ENCODE measurements at places on chromosomes 1 and 21. TPM values are rescaled to one million over a fixed set of nuclear protein-coding genes. Genes with fewer than 3 reads are reported as not detected.

DNA sequence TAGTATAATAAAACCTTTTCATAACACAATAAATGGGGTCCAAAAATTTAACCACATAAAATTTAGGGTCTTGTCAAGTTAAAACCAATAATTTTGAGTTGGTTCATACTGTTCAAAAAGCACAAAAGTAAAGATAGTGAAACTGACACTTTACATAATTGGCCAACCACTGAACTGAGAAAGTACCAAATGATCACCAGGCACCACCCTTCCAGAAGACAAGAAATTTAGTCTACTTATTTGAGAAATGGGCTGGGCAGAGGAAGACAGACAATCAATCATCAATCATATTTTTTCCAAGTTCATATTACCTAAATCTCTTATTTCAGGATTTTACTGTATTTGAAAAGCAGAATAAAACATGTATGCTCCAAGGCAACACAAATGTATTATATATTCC is 6.5 kb upstream of the GOLPH3L start:
- no peak for DNase-seq

DNA sequence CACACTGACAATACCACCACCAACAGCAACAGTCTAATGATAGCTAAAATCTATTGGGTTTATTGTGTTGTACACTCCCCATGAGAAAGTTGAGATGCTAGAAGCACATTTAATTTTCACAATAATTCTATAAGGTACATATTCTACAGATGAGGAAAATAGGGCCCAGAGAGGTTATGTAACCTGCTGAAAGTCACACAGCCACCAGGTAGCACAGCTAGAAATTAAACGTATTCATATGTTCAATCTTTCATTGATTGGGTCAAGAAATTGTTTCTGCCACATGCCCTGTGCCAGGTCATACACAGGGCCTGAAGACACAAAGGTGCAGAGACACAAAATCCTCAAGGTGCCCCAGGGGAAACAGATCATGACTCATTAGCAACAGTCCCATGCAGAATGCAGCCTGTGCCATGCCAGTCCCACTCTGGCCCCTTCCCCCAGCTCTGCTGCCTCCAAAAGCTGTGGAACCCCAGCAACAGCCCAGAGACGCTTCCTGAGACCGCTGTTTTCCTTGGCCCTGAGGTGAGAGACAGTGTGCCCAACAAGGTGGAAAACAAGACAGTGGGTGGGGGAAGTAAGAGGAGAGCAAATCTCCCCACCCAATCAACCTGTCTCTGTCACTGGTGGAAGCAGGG is 32.1 kb downstream of the GJA4 start:
- DNase-seq = no peak

DNA sequence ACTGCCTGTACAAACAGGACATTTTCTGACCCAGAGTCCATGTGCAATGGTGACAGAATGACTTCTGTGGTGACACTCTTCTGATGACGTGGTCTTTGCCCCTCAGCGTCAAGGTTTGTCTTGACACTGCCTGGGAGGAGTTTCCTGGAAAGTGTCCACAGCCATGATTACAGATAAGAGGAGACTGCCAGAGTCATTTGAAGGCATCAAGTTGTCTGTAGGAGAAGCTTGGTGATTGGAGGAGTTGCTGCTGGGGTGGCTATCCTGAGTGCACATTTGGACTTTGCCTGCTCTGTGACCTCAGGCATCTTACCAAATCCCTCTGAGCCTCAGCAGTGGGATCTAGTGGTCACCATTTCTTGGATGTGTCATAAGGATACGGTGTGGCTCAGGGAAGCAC is 17.7 kb downstream of the TCHHL1 start:
- DNase-seq = no peak

DNA sequence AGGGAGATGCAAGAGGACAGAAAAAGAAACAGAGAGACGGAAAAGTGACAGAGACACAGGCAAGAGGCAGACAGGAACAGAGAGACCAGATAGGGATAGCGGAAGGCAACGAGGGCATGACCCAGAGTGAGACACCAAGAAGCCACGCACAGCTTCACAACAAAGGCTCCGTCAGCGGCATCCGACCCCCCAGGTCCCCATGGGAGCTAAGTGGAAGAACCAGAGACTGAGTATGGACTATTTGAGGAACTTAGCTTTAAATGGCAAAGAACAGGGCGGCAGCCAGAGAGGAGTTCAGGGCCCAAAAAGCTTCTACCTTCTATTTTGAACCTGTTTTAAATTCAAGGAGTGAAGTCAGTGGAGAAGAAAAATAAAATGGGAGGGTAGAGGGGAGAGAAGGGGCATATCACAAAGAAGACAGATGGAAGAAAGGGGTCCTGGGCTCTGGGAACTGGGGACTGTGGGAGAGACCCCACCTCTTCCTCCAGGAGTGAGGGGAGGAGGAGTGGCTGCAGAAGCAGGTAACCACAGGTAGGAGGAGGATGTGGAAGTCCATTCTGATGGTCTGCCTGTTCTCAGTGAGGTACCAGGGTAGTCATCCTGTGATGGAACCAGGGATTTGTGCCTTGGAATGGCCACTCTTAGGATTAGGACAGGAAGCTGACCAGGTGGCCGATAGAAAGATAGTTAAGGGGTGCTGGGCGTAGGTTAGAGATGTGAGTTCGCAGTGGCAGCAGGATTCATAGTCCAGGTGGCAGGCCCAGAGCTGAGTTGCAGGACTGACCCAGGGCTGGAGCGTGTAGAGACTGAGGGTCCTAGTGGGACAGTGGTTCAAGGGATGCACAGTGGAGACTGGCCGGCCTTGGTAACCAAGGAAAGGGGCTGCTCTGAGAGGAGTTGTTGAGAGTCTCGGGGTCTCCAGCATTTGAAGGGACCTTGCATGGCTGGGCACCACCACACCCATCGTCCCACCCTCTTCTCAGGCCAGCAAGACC is 37.7 kb downstream of the CSMD2 start:
- DNase-seq = no peak

DNA sequence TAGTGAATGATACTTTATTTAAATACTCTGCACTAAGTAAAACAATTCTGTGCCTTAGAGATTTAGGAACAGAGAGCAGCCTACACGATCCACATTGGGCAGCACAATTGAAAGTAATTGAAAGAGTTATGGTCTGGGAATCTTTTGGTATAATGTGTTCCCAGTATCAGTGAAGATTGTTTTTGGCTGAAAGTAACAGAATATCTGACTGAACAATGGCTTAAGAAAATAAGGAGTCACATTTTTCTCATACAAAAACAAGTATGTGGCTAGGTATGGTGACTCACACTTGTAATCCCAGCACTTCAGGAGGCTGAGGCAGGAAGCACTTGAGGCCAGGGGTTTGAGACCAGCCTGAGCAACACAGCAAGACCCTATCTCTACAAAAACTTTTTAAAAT is 306.2 kb downstream of the NFIA start:
- no peak for DNase-seq

DNA sequence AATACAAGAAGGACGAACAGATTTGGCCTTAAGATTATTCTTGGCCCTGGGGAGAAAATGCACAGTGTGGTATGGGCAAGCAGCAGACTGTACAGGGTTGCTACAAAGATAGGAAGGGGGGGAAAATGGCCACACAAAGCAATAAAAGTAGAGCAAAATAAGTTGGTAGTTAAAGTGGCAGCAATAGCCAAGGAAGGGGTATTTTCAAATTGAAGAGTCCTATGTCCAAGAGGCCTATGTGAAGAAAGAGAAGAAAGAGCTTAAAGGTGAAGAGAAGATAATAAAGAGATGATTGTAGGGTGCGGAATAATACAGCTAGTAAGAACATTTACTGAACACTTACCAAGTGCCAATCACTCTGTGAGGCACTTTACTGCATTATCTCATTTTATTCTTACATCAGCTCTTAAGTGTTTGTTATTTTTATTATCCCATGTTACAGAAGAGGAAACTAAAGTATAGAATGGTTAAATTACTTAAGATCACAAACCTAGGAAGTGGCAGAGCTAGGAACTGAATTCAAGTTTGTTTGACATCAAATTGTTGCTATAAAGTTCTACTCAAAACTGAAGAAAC is 88.1 kb upstream of the TTC39A start:
- no peak for DNase-seq

GRCh38 chr21:36654324-36654723 is 44.6 kb upstream of the SIM2 start:
- no peak for DNase-seq

DNA sequence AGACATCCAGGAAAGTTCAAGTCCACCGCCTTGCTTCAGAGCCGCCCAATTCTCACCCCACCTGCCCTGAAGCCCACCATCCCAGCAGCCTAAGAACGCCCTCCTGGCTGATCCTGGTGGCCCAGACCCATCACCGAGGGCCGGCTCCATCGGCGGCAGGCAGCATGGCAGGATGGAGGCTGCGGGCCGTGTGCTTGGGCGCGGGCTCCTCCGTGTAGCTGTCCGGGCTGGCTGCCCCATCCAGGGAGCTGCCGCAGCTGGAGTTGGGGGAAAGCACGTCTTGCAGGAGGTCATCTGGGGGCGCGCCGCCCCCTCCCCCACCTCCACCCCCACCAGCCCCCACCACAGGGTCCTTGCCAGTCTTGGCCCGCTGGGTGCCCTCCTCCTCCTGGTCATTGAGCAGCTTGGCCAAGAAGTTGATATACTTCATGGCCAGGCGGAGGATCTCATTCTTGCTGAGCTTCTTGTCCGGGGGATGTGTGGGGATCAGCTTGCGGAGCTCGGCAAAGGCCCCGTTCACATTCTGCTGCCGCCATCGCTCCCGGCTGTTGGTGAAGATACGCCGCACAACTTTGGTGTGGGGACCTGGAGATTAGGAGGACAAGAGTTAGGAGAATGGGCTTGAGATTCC is 12.3 kb downstream of the TAL1 start:
- DNase-seq = no peak

- no peak for DNase-seq
These were observed 35.7 kb upstream of the DUSP10 start for GRCh38 chr1:221777431-221778072.

GRCh38 chr1:54380290-54380882 is 25.8 kb downstream of the SSBP3 start:
- no peak for DNase-seq

- DNase-seq = no peak
These were observed 81.3 kb downstream of the NEK7 start for GRCh38 chr1:198238121-198238520.

DNA sequence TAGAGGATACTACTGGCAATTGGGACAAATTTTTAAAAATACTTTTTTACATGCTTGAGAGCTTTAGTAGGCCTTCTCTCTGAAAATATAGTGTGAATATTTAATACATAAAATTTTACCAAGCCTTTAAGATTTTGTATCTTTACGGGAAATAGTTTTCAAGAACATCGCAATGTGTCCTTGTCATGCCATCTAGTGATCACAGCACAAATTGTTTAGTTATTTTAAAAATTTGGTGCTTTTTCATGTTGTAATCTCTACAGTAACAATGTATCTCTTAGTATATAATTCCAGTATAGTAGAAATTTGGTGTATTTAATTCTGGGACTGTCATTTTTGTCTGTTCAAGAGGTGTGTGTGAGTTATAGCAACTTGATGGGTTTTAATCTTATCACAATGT is 6.7 kb downstream of the CDC7 start:
- DNase-seq = no peak

Gene HENMT1
- 2.5 TPM for total RNA-seq

Gene RAB3B
- total RNA-seq = 23.6 TPM

Gene FCRL6
- not detected for total RNA-seq

Gene FALEC
- not detected for total RNA-seq

Gene KRTAP7-1
- not detected for total RNA-seq
